ENCODE measurements at places on chromosomes 1 and 21.
A peak's percentile ranks its signal among the peaks of the same experiment; 100 is the strongest.

GRCh38 chr1:18854331-18855025 is 5.0 kb downstream of the TAS1R2 start:
- H3K4me1 ChIP-seq = no peaks in the 10 kb centered on the region
- H3K27ac ChIP-seq = no peak overlapping the region
- no peak overlapping the region for H3K4me3 ChIP-seq
- no peaks in the 10 kb centered on the region for H3K27me3 ChIP-seq

GRCh38 chr1:10623686-10624145 is 149.0 kb downstream of the PEX14 start:
- no peaks in the 10 kb centered on the region for H3K4me1 ChIP-seq
- DNase-seq = no peak
- H3K4me3 ChIP-seq = no peak overlapping the region
- peak overlapping the region; percentile 30 for H3K27ac ChIP-seq

DNA sequence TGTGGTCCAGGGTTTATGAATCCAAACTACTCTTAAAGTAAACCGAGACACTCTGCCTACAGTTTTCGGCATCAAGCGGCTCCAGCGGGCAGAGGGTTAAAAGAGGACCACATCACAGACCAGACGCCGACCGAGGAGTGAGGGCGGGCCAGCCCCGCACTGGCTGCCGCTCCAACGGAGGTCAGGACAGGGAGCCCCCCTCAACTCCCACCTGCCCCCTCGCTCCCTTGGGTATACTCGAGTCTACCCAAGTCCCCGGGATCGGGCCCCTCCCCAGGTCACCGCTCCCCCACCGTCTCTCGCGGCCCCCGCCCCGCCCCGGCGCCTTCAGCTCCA is 312 bp downstream of the ARNT start:
- H3K27ac ChIP-seq = peak overlapping the region; percentile 94
- no peak for DNase-seq
- H3K36me3 ChIP-seq = peaks cover 4% of the 10 kb centered on the region
- no peaks in the 10 kb centered on the region for H3K4me1 ChIP-seq
- H3K27me3 ChIP-seq = no peaks in the 10 kb centered on the region
- peak overlapping the region; percentile 84 for H3K4me3 ChIP-seq

DNA sequence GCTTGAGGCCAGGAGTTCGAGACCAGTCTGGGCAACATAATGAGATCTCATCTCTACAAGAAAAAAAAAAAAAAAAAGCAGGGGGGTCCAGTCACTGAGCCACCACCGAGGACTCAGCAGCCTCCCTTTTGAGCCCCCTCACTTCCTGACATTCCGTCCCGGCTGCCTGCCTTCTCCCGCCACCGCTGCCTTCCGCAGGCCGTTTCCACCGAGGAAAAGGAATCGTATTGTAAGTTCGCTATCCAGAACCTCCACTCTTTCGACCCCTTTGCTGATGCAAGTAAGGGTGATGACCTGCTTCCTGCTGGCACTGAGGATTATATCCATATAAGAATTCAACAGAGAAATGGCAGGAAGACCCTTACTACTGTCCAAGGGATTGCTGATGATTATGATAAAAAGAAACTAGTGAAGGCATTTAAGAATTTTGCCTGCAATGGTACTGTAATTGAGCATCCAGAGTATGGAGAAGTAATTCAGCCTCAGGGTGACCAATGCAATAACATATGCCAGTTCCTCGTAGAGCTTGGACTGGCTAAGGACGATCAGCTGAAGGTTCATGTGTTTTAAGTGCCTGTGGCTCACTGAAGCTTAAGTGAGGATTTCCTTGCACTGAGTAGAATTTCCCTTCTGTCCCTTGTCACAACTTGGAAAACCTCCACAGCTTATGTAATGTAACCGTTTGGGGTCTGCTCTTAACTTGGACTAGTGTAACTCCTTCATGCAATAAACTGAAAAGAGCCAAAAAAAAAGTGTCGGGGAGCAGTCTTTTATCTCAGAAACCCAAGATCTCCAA is 55.6 kb downstream of the GLUL start:
- no peak for DNase-seq
- no peaks in the 10 kb centered on the region for H3K36me3 ChIP-seq
- H3K4me1 ChIP-seq = no peaks in the 10 kb centered on the region
- no peak overlapping the region for H3K27ac ChIP-seq
- no peak overlapping the region for H3K4me3 ChIP-seq

DNA sequence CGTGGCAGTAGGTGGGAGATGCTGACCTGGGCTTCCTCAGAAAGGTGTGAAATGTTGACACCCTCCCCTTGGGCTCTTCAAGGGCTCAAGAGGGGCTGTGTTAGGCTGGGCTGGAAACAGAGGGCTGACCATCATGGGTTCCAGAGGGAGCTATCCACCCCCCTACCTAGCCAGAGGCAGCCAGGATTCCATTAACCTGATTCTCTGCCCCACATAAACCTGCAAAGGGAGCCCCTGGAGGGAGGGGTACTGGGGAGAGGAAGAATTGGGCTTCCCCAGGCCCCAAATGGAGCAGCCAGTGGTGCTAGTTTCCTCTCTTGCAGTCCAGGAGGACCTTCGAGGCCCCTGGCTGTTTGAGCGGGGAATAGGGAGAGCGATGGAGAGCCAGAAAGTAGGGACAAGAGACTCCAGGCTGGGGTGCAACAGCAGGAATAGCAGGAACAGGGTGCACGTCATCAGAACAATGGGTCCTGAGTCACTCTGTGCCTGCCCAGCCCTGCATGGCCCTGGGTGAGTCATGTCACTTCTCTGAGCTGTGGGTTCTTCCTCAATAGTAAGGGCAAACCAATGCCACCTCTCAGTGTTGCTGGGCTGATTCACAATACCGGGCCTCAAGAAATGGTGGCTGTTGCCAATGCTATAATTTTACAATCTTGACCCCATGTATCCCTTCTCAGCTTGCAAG is 121.2 kb downstream of the EPHB2 start:
- no peak overlapping the region for H3K27ac ChIP-seq
- H3K4me3 ChIP-seq = no peak overlapping the region
- no peaks in the 10 kb centered on the region for H3K27me3 ChIP-seq
- DNase-seq = no peak
- no peaks in the 10 kb centered on the region for H3K36me3 ChIP-seq

DNA sequence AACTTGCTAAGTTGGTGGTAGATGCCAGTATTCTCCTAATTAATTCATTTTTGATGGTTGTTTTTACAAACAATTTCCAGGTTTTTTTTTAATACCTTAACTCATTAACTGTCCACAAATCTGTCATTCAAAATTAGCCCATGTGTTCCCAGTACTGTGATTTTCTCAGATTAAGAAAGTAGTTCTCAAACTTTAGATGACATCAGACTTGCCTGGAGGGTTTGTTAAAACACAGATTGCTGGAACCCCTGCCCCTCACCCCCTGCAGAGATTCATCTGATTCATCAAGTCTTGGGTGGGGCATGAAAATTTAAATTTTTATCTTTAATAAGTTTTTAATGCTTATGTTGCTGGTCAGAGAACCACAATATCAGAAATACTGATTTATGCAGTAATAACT is 130.5 kb downstream of the BACH1 start:
- H3K27ac ChIP-seq = no peak overlapping the region
- H3K4me3 ChIP-seq = no peak overlapping the region
- DNase-seq = no peak
- H3K36me3 ChIP-seq = no peaks in the 10 kb centered on the region

DNA sequence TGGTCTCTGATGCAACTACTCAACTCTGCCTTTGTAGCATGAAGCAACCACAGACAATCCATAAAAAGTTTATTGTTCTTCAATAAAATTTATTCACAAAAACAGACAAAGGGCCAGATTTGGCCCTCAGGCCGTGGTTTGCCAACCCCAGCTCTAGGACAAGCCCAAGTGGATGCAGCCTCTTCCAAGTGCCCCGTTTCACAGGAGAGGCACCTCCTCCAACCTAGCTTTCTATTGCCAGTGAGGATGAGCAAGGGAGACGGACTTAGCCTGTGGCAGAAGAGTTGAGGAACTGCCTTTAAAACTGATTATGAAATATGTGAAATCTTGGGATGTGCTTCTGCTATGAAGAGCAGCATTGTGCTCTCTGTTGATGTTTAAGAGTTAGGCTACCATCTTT is 105.4 kb downstream of the PSMG1 start:
- H3K36me3 ChIP-seq = no peaks in the 10 kb centered on the region
- H3K27ac ChIP-seq = no peak overlapping the region
- H3K4me1 ChIP-seq = peaks cover 1% of the 10 kb centered on the region
- H3K4me3 ChIP-seq = no peak overlapping the region
- H3K27me3 ChIP-seq = no peaks in the 10 kb centered on the region

DNA sequence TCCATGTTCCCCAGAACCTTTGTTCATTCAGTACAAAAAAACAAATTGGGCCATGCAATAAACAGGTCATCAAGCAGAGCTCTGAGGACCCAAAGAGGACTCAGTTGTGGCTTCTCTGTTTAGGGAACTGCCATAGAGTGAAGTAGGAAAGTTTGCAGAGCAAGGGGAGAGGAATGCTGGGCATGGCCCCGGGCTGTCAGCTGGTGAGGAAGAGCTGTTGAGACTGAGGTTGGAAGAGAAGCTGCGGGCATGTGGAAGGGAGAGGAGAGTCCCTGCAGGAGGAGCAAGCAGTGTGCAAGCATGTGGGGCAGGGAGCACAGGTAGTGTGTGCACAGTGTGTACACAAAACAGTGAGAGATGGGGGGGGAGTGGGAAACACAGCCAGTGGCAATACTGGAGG is 71.8 kb downstream of the NTPCR start:
- H3K4me3 ChIP-seq = no peak overlapping the region
- no peaks in the 10 kb centered on the region for H3K27me3 ChIP-seq
- H3K36me3 ChIP-seq = no peaks in the 10 kb centered on the region
- H3K4me1 ChIP-seq = no peaks in the 10 kb centered on the region
- no peak overlapping the region for H3K27ac ChIP-seq

- no peak overlapping the region for H3K27ac ChIP-seq
- no peak overlapping the region for H3K4me3 ChIP-seq
- H3K27me3 ChIP-seq = no peaks in the 10 kb centered on the region
Measured at GRCh38 chr1:90957497-90957896, 64.3 kb downstream of the ZNF644 start.

- H3K27ac ChIP-seq = peak overlapping the region; percentile 93
- peak overlapping the region; percentile 99 for H3K4me3 ChIP-seq
- DNase-seq = no peak
- H3K36me3 ChIP-seq = no peaks in the 10 kb centered on the region
- H3K4me1 ChIP-seq = peaks cover 28% of the 10 kb centered on the region
Measured at GRCh38 chr1:184974837-184975115, 468 bp upstream of the NIBAN1 start.

DNA sequence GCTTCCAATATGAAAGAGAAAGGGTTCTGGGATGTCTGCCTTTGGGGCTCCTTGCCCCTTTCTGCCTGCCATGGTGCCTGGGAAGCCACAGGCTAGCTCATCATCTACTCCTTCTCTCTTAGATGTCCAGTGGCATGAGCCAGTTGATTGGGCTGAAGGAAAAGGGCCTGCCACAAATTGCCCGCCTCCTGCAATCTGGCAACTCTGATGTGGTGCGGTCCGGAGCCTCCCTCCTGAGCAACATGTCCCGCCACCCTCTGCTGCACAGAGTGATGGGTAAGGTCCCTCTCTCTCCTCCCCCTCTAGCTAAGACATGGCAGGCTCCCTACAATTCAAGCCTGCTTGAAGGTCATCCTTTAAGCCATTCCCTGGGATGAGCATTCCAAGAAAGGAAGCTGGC is 41.0 kb downstream of the PKP1 start:
- H3K36me3 ChIP-seq = no peaks in the 10 kb centered on the region
- H3K4me1 ChIP-seq = no peaks in the 10 kb centered on the region
- no peak for DNase-seq
- no peaks in the 10 kb centered on the region for H3K27me3 ChIP-seq
- H3K4me3 ChIP-seq = no peak overlapping the region

DNA sequence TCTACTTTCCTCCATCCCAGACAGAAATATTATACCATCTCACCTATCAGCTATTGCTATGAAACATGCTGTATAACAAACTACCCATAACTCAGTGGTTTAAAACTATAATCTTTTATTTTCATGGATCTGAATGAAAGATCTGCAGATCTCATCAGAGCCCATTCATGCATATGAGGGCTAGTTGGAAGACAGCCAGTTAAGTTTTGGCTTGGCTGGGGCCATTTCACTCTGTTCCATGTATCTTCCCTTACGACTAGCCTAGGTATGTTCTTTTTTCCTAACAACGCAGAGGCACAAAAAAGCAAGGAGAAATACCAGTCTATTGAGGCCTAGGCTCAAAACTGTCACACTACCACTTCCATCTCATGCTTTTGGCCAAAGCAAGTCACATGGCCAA is 28.1 kb upstream of the RGS1 start:
- H3K36me3 ChIP-seq = no peaks in the 10 kb centered on the region
- H3K4me1 ChIP-seq = peaks cover 30% of the 10 kb centered on the region
- no peak overlapping the region for H3K4me3 ChIP-seq
- no peak for DNase-seq
- H3K27me3 ChIP-seq = no peaks in the 10 kb centered on the region
- no peak overlapping the region for H3K27ac ChIP-seq

DNA sequence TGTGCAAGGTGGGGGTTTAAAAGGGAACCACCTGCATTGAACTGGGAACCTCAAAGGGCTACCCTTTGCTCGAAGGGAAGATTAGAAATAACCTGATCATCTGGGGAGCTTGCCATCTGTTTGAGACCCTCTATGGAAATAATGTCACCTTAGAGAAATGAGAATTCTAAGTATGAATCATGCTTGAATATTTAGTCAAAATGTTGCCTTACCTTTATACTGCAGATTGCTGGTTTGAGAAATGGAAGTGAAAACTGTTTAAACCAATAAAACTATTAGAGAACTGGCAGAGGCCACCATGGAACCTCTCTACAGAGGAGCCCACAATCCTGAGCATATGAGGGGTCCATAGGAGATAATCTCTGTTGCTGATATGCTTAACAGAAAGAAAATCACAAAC is 131.2 kb upstream of the FAM78B start:
- no peak for DNase-seq
- no peak overlapping the region for H3K4me3 ChIP-seq
- H3K27me3 ChIP-seq = no peaks in the 10 kb centered on the region

- H3K27me3 ChIP-seq = no peaks in the 10 kb centered on the region
- H3K27ac ChIP-seq = no peak within 1 kb of the TSS
- H3K4me1 ChIP-seq = no peaks in the 10 kb centered on the region
- no peaks in the 10 kb centered on the region for H3K36me3 ChIP-seq
Measured at GRCh38 chr21:18403735-18404450, at the start of gene TMPRSS15. Gene TMPRSS15, minus strand, starts transcription at chr21:18403785. Its CDS starts 163 bp downstream, at chr21:18403622.

- peak overlapping the region; percentile 89 for H3K4me3 ChIP-seq
- no peaks in the 10 kb centered on the region for H3K4me1 ChIP-seq
- peak overlapping the region; percentile 99 for H3K27ac ChIP-seq
Measured at GRCh38 chr21:37073417-37074196, 553 bp downstream of the TTC3 start.

Measured in sigmoid colon (tissue), 7 donors.